ENCODE measurements at places on chromosomes 7 and 10.

- DNase-seq = no peak
These were observed 28.1 kb upstream of the GARS1 start for GRCh38 chr7:30566596-30566995.

- no peak for DNase-seq
These were observed 658.2 kb downstream of the LRMDA start for GRCh38 chr10:76089556-76090180.

DNA sequence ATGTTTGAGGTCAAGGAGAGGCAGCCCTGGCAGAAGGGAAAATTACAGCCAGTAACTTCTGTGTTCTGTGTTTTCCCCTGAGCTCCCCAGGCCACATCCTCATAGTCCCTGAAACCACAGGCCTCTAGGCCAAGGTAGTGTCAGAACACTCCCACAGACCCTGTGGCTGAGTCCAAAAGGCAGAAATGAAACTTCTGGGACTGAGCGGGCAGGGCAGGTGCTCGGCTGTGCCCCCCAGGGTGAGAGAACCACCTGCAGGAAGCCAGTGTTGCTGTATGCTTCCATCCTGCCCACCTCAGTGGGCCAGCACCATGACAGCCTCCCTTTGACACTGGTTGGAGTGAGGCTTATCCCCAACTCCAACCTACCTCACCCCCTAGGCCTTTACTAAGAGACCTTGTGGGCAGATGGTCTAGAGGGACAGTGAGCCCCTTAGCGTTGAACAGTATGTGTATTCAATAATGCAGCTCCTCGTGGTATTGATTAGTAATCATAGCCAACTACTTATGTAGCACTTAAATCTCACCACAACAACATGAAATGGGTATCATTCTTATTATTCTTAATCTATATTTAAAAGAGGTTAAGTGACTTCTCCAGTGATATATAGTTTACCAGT lies 30.3 kb downstream of the PIK3CG start:
- DNase-seq = no peak

GRCh38 chr10:118729641-118730258 lies 25.0 kb downstream of the CACUL1 start:
- no peak for DNase-seq

- DNase-seq = no peak
These were observed 6.5 kb downstream of the SHH start for GRCh38 chr7:155805826-155806095.

GRCh38 chr10:122541541-122542002 lies 19.0 kb upstream of the DMBT1 start:
- DNase-seq = no peak

DNA sequence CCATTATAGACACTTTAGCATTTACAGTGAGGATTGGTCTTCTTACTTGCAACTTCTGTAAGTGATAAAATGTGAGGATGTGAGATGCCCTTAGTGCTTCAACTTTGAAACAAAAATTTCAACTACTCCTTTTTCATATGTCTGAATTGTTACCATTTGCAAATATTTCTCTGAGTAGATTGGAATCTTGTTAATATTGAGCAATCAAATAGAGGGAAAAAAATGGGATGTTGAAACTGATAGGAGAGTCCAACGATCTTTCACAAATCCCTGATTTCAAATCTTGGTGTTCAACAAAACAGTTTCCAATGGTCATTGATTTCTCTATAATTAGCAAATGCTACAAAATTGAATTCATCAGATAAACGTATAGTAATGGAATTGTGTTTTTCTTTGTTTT lies 5.5 kb upstream of the SNX10 start:
- no peak for DNase-seq

GRCh38 chr7:101164071-101164840 lies 1.1 kb downstream of the VGF start:
- DNase-seq = no peak

- DNase-seq = no peak
These were observed 975.2 kb downstream of the SORCS1 start for GRCh38 chr10:106189292-106189691.

GRCh38 chr7:47724335-47724982 lies 142.5 kb upstream of the TNS3 start:
- peak; percentile 51 for DNase-seq

- no peak for DNase-seq
These were observed 284.1 kb upstream of the NPSR1 start for GRCh38 chr7:34373940-34374339.

DNA sequence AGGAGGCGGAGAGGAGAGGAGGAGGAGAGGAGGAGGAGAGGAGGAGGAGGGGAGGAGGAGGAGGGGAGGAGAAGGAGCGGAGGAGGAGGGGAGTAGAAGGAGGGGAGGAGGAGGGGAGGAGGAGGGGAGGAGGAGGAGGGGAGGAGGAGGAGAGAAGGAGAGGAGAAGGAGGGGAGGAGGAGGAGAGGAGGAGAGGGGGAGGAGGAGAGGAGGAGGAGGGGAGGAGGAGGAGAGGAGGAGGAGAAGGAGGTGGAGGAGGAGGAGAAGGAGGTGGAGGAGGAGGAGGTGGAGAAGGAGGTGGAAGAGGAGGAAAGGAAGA lies 15.5 kb upstream of the CRCP start:
- no peak for DNase-seq

DNA sequence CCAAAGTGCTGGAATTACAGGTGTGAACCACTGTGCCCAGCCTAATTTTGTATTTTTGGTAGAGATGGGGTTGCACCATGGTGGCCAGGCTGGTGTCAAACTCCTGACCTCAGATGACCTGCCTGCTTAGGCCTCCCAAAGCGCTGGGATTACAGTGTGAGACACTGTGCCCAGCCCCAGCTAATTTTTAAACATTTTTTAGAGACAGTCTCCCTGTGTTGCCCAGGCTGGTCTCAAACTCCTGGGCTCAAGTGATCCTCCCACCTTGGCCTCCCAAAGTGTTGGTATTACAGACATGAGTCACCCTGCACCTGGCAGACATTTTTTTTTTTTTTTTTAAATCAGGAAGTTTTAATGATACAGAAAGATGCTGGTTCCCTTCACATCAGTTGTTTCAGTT lies 15.5 kb downstream of the DENND10 start:
- no peak for DNase-seq

DNA sequence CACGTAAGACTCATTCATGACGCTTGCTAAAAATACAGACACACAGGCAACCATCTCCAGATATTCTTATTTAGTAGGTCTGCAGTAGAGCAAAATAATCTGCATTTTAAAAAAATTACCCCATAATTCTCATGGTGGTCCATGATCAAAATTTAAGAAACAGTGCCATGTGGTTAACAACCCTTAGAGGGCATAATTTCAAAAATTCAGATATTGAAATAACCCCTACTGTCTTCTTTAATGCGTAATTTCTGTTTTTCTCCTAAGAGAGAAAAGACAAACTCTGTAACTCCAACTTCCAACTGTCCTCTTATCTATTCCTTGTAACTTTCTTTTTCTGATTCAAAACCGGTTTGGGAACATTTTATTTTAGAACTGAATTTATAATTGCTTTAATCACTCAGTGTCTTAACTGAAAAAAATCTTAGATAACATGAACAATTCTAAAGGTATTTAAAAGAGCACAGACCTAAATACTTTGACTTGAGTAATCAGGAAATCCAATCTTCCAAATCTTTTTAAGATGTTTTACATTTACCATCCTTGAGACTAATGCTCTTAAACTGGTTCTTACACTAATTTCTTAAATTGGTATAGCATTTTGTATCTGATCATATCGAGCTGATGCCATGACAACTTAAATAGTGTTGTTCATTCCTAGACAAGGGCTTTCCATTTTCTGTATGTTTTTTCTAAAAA lies 148.0 kb downstream of the GALNT11 start:
- no peak for DNase-seq

GRCh38 chr7:140902303-140902953 lies 22.3 kb downstream of the BRAF start:
- no peak for DNase-seq

GRCh38 chr10:102769375-102770107 lies 25.8 kb downstream of the WBP1L start:
- DNase-seq = no peak

DNA sequence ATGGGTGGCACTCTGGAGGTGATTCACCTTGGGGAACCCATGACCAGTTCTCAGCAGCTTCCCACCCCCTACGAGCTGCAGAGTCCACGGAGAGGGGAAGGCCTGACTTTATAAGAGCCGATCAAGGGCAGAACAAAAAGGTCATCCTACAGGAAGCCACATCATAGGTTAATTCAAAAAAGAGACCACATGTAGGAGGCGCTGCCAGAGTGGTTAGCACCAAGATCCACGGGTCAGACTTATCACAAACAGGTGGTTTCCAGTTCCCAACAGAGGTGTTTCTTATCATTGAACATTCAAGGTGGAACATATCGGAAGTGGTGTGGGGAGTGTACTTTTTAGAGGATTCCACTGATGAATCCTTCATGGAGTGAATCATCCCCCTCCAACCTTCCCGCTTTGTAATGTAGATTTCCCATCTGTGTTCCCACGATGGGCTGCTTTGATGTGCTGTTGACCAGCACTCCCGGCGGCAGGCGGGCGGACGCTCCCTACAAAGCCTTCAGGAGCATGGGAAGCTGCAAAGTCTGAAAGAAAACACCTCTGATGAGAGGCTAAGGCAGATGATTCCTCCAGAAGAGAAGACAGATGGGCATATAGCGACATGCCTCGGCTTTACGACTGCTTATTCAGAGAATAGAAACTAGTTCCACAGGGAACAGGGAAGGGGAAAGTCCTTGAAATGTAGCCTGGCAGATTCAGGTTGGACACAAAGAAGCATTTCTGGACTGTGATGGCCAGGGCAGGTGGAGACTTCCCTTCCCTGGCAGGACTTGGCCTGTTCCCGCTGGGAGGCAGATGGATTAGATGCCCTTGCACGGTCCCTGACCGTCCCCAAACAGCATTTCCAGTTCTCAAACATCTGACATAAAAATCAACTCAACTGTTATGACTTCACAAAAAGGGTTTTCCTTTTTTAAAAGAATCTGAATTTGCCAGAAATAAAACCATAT lies 66.5 kb downstream of the AFAP1L2 start:
- no peak for DNase-seq

DNA sequence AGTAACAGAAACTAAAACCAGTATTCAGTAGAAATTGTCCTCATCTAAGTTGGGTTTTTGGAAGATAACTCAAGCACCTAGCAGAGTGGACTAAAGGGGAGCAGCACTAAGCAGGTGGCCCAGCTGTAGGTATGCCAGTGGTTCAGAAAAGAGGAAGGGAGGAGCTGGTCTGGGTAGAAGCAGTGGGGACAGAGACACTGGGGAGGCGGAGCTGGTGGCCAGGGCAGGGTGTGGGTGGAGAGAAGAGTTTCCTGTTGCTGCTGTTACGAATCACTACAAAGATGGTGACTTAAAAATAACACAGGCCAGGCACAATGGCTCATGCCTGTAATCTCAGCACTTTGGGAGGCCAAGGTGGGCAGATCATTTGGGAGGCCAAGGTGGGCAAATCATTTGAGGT lies 136.2 kb downstream of the WDR11 start:
- DNase-seq = no peak

- DNase-seq = no peak
These were observed 167.8 kb upstream of the ITGB1 start for GRCh38 chr10:33125522-33126517.

GRCh38 chr10:14330388-14331061 lies at the start of gene FRMD4A:
FRMD4A (minus strand) TSS chr10:14330924.
- DNase-seq = no peak

GRCh38 chr7:73512018-73512780 lies 9.9 kb downstream of the BAZ1B start:
- DNase-seq = peak; percentile 75

DNA sequence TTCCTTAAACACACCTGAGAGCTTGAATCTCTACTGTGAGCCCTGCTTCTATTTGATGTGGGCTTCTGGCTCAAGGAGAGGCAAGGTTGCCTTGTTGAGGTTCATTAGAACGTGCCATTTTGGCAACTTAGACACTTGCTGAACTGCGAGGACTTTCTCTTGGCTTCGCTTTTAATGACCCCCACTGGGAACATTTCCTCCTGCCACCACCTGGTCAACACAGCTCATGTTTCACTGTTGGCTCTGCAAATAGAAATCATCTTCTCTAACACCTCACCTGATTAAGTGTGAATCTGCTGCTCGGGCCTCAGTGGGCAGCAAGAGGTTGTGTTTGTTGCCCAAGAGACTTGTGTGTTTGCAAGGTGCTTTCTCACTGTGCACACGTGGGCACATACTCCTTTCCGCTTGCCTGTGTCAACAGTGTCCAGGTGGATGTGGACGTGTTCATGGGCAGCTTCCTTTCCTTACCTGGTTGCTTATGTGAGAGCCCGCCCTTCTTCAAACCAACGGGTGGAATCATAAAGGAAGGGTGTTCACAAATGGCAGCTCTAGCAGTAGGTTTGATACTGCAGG lies 147.0 kb downstream of the NRP1 start:
- no peak for DNase-seq

DNA sequence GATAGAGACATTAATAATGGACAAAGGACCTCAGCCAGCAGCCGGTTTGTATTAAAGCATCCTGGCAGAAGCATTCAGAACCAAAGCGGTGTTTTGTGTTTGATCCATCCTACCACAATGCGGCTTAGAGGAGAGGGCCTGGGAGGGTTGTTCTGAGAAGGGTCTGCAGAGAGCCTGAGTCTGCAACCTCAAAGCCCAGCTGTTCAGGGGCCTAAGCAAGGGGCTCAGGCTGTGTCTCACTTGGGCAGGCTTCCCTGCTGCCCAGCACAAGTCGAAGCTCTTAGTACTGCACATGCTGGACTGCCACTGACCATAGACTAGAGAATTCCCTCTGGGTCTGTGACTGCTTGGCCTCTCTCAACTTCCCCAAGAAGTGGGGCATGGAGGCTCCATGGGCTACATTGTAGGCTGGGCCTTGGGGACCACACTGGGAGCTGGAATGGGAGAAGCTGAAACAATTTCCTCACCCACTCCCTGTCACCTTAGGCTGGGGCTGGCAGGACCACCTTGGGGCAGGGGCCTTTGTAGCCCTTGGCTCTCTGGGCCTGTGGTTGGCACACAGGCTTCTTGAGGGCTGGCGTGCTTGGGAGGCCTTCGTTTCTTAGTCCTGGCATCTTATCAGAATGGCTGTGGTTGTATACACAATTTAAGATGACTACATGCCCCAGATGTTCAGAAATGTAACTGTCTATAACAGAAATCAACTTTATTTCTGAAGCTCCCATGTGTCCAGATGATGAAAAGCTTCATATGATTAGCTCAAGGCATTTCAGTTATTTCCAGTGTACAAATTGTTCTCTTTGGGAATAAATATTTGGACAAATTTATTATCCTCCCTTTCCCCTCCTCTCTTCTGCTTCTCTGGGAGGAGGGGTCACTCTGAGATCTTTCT lies 44.5 kb downstream of the LRRC18 start:
- no peak for DNase-seq

GRCh38 chr10:85527616-85528317 lies 838.8 kb downstream of the GRID1 start:
- DNase-seq = no peak

DNA sequence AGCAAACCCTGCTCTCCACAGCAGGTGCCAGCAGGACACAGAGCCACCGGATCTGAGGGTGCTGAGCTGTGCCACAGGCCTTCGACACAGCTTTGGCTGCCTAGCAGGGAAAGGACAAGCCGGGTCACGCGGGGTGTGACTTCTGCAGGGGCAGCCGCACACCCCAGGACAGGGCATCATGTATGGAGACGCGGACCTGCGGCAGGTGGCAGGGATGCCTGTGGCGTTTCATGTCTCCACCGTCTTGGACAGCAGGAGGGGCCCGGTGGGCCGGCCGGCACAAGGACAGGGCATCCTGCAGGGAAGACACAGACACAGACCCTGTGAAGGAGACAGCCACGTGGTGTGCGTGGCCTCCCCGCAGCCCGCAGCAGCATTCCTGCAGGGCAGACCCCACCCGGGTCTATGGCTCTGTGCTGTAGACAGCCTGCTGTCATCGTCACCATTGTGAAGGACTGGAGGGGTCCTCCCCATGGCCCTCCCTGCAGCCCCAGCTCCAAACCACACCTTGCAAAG lies 109.2 kb downstream of the PDGFA start:
- no peak for DNase-seq

GRCh38 chr7:96169439-96169838 lies 152.5 kb downstream of the SLC25A13 start:
- no peak for DNase-seq

All from brain pericyte (primary cell).